Activated CD4-positive, alpha-beta T cell treated with anti-CD3 and anti-CD28 coated beads for 48 hours (primary cell): ENCODE measurements at places on chromosomes 11 and 22.

GRCh38 chr11:128289048-128289447, 298.3 kb downstream of the ETS1 start:
- peak; percentile 64 for DNase-seq

DNA sequence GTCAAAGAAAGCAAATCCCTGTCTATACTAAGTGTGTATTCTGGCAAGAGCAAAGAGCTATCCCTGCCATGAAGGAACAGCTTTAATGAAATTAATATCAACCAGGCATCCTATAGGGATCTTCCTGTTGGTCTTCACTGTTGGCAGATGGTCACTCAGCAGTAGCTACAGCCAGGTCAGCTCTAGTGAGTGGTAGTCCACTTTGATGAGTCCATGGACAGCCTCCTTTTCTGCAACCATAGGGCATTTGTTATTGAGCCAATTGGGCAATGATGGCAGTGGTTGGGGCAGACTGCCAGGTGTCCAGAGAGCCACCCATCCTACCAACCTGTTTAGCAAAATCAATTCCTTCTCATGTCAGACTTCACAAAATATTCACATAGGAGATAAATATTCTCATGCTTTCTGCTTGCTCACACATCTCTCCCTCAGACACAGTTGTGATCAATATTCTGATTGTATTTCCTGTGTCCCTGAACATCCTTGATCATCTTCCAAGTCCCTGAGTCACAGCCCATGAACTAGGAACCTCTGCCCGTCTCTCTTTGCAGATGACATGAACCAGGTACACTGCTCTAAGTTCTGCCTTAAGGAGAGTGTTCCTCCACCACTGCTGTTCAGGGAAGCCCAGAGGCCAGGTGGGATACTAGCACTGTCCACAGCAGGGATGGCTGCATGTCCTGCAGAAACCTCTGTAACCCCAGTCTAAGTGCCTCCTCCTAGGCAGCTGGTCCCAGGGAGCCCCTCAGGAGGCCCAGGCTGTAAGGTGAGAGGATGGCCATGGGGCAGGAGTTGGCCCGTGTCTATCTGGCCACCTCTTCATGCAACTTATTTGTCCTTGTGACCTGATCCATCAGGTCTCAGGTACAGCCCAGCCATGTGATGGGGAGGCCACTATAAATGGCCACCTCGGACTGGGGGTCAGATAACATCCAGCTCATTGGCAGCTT, 74.2 kb upstream of the IGLL5 start:
- no peak for DNase-seq

DNA sequence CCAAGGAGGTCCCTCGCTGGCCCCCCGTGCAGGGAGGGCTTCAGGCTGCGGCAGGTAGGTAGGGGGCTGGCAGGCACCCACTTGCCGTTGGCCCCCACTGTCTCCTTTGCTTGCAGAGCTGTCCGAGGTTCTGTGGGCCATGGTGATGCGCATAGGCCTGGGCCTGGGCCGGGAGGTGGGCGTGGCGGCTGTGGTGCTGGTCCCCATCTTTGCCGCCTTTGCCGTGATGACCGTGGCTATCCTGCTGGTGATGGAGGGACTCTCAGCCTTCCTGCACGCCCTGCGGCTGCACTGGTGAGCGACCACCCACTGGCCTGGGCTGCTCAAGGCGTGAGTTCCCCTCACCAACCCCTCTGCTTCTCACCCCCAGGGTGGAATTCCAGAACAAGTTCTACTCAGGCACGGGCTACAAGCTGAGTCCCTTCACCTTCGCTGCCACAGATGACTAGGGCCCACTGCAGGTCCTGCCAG, 11.6 kb downstream of the TCIRG1 start:
- DNase-seq: no peak

- DNase-seq: no peak
These were observed 155.2 kb upstream of the GRK3 start for GRCh38 chr22:25409240-25409639.

- no peak for DNase-seq
These were observed 27.9 kb downstream of the PRDM11 start for GRCh38 chr11:45174168-45174835.

DNA sequence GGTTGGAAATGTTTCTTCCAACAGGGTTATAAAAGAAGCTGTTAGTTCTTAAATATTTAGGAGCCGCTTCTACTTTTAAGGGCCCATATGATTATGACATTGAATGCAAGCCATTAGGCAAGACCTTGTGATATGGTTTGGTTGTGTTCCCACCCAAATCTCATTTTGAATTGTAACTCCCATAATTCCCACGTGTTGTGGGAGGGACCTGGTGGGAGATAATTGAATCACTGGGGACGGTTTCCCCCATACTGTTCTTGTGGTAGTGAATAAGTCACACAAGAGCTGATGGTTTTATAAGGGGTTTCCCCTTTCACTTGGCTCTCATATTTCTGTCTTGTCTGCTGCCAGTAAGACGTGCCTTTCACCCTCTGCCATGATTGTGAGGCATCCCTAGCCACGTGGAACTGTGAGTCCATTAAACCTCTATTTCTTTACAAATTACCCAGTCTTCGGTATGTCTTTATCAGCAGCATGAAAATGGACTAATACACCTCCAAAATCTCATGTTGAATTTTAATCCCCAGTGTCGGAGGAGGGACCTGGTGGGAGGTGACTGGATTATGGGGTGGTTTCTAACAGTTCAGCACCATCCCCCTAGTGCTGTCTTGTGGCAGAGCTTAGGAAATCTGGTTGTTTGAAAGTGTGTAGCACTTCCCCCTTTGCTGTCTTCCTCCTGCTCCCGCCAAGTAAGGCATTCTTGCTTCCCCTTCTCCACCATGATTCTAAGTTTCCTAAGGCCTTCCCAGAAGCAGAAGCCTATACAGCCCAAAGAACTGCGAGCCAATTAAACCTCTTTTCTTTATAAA, 4.3 kb downstream of the CD59 start:
- DNase-seq: peak; percentile 57

DNA sequence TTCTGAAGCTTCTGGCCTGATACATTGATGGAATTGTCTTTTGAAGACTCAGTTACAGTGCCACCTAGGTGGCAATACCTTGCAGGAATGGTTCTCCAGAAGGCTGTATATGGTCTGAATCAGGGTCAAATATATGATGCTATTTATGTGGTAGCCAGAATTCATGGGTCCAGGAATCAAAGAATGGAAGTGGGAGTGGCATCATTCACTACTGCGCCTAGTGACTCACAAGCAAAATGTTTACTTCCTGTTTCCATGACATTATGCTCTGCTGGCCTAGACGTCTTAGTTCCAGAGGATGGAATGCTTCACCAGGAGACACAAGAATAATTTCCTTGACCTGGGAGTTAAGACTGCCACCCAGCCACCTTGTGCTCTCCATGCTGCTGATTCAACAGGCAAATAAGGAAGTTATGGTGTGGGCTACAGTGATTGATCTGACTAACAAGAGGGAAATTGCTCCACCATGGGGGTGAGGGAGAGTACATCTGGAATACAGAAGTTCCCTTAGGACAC, 491.8 kb downstream of the ETS1 start:
- DNase-seq: no peak

GRCh38 chr11:77249427-77249826, 52.1 kb downstream of the GDPD4 start:
- no peak for DNase-seq

- no peak for DNase-seq
These were observed 6.2 kb downstream of the DUSP8 start for GRCh38 chr11:1565904-1566247.

- DNase-seq: no peak
These were observed 18.6 kb upstream of the LMO2 start for GRCh38 chr11:33910296-33910957.

DNA sequence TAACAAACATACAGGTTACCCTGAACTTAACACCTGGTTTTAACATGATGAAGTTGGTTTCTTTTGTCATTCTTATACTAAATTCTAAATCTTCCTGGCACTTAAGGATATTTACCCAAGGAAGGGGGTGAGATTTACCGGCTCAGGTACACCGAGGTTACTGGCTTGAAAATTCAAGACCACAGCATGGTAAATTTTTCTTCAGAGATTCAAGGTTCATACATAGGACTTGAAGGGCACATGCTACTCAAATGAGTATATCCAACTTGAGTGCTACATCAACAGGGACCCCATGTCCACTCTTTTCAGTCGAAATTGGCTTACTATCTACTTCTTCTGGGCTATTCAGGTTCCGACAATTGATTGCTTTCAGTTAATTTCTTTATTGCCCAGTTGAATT, 12.7 kb downstream of the SERPING1 start:
- DNase-seq: no peak

DNA sequence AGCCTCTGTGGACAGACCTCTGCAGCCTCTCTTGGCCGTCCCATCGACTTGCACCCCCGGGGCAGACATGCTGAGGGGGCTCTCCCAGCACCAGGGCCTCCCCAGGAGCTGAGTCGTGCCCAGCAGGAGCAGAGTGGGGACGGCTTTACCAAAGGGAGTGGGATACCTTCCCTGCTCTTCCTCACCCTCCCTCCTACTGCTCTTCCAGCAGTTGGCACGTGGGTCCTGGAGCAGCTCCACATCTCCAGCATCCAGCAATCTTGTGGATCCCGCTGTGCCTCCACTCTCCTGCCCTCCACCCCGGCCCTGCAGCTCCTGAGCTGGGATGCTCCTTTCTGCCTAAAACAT, 854.0 kb downstream of the BRD1 start:
- no peak for DNase-seq

DNA sequence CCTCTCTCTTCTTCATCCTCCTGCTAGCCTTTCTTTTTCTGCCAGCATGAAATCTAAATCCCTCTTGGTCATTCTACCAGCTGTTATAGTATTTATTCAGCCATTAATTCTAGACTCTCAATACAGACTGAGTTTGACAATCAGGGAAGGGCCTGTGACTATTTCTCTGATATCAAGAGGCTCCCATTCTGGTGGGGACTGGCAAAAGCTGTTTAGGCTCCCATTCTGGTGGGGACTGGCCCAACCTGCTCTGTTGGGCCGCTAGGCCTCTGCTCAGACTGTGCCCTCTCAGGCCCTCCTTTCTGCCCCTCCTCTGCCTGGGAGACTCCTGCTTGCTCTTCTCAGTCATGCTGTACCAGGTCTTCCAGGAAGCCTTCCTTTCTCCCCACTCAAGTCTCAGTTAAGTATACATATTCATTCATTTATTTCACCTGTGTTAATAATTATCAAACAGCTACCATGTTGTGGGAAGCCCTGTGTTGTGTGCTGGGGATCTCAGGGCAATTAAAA, 323.7 kb upstream of the NARS2 start:
- DNase-seq: no peak

GRCh38 chr11:79342236-79342635, 98.6 kb downstream of the TENM4 start:
- no peak for DNase-seq

DNA sequence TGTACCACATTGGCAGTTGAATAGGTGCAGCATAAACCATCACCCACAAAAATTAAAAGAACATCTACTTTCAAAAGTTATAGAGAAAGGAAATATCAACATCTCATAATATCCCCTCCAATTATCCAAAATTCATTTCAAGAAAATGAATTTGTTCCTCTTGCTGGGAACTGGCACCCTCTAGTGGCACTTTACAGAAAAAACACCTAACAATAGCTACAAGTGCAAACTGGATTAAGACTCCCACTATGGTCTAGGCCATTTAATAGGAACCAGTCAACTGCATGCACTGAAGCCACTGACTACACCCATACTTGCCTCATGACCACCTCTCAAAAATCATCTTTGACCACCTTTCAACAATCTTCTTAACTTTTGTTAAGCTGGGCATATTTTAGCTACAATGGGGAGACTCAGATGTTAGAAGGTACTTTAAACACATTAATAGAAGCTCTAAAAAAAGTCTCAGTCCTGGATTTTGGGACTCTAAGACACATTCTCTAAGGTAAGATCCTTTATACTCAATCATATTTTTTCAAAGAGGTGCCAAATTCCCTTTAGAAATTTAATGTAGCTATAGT, 17.3 kb downstream of the TRAF6 start:
- no peak for DNase-seq

DNA sequence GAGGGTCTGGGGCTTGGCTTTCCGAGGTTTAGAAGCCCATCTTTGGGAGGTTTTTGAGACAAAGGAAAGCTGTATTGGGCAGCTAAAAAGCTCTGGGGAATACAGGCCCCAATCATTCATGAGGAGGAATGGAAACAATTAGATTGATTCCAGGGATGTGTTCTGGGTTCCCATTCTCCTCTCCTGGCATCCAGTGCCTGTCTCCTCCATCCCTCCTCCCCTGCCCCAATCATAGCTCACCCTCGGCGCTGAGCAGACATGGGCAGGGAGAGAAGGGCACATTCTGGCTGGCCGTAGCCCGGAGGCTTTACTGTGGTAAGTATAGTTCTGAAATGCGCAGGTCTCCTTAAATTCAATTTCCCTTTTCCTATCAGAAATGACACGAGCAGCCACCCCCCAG, 42.4 kb downstream of the ABTB2 start:
- no peak for DNase-seq

GRCh38 chr22:49650336-49651241, 177.1 kb downstream of the BRD1 start:
- DNase-seq: no peak

DNA sequence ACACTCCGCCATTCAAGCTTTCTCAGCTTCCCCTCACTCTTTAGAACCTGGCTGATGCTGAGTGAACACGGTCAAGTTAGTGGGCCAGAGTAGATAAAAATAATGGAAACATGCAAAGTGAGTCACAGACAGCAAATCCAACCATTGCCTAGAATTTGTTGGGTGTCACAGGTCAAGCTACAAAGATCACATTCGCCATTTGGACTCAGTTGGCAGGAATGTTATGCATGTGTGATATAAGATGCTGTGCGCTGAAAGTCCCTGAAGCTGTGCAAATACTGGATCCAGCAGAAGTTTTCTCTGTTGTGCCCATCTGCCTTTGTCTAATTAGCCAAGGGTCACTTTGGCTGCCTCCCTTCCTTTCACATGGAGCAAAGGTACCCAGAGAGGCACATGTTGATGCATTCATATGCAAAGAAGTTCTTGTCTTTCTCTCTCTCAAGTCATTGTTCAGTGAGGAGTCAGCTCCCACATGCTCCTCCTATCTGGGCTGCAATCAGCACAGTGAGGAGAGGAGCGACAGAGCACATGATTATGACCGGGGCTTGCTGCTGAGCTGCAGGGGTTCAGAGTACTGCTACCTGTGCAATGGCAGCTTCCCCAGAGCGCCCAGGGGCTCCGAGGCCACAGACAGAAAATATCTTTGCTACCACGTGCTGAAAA, 39.7 kb downstream of the FLI1 start:
- peak; percentile 64 for DNase-seq

- DNase-seq: no peak
These were observed 196.1 kb upstream of the TBCEL start for GRCh38 chr11:120827820-120828219.

DNA sequence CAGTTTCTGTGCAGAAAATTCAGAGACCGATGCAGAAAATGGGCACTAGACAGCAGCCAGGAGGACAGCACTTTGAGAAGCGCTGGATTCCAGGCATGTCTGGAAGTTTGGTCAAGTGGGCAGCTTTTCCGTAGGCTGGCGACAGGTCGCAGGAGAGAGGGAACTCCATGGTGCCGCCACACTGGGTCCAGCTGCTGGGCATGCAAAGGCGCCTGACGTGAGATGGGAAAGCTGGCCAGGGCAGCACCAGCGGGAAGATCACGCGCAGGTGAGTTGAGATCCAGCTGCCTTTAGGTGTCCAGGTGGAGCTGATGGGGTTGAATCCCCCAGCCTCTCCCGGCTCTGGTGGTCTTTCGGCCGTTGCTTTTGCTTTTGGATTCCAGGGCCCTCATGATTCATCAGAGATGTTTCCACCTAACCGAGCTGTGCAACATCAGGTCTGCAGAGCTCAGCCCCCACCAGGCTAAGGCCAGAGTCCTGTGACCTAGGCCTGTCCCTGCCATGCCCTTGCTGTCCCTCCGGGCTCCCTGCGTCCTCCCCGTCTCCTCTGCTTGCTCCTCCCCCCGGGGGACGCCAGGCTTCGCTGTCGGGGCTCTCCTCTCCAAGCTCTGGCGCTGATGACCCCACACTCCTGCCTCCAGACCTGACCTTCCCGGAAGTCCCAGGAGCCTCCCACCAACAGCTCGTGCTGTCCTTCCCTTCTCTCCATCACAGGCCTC, 1001.7 kb downstream of the BRD1 start:
- no peak for DNase-seq
